ENCODE measurements at places on chromosomes 4 and X.

DNA sequence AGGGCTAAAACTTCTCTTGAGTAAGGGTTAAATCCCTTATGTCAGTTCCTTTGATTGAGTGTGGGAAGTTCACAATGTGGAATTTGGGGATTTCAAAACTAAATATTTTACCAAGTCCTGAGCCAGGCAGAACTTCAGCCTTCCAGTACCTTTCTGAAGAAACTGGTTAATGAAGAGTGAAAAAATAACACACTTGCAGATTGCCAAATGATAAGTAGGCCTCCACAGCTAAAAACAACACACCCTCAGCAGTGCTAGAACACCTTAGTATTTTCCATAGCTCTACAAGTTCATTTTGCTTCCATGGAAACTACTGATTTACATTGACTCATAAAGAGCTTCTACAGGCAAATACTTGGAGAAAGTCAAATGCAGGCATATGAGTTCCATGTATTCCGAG is 326.8 kb downstream of the ZNF674 start:
- no peak for DNase-seq

- no peak for DNase-seq
Observed at GRCh38 chr4:17781300-17782287, at the start of gene FAM184B. Gene FAM184B, minus strand, starts transcription at chr4:17781621. Its CDS starts 322 bp downstream, at chr4:17781299.

GRCh38 chr4:163063891-163064290 is 102.8 kb downstream of the NAF1 start:
- DNase-seq, result no peak

DNA sequence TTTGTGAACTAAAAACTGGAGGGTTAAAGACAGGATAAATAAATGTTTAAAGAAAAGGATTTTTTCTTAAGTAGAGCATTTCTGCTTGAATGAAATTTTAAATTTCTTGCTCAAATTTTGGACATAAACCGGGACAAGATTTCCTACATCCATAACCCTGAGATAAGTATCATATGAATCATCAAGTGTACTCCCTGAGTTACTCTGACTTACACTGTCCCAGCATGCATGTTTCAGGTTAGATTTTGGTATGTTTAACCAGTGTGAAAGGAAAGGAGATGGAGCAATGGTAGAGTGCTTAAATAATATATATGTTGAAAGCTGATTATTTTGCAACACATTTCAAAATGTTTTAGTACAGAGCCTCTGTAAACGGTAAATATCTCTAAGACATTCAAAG is 175.2 kb downstream of the ADGRL3 start:
- no peak for DNase-seq
